ENCODE measurements at places on chromosomes 2 and 18.

- DNase-seq, result no peak
Observed at GRCh38 chr18:23640052-23640451, 22.7 kb downstream of the ANKRD29 start.

DNA sequence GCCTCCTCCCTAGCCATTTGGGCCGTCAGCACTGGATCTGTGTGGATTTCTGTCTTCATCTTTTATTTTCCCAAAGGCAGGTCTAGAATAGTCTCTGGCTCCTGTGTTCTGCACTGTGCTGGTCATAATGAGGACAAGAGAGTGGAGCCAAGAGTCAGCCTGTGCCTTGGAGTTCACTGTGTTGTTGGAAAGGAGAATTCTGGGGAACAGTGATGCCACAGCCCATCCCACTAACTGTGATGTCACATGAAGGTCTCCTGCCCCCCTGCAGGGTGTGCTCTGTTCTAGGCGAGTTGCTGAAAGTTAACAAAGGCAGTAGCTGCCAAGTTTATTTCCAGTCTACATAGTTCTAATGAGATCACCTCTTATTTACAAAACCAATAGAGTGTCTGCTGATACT, 248.5 kb downstream of the TPGS2 start:
- no peak for DNase-seq

DNA sequence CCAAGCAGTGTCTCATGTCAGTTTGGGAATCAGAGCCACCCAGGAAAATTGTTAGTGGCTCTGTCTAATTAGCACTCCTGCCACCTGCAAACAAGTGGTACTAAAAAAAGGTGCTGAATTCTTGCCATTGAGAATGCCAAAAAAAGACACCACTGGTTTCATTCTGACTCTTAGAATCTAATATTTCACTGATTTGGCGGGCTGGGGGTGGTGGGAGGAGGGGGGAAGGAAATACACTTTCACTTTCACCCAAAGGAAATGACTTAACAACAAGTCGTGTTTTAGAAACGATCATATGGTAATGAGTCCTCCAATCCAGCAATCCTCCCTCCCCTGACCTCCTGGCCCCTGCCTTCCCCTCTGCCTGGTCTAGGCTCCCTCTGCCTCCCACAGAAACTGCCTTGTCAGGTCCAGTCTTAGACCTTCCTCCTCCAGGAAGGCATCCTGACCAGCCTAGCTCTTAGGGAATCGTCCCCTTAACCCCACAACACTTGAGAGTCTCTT, 4.4 kb upstream of the KLHL29 start:
- no peak for DNase-seq

GRCh38 chr18:56997200-56997599, 149.7 kb upstream of the BOD1L2 start:
- DNase-seq, result no peak

DNA sequence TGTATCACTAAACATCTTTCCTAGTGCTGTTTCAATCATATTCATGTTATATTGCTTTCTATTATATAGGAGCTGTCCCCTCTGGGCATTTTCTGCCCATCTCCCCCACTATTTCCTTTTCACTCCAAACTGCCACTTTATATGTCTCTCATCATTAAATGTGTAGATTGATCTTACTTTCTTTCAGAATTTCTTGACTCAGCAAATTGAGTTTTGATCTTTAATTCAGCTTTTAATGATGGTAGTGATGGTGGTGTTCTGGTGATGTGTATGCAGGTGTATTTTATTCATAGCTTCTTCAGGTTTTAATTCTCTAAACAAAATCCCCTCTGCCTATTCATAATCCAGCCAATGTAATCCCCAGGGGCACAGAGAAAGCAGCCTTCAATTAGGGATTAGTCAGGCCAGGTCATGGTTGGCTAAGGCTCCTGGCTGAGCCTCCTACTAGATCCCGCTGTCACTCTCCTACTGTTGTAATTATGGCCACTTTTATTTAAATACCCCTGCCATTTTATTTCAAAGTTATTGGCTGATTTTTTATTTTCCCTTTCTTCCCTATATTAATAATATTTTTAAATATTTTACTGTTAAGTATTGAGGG, 325.4 kb downstream of the SPAG16 start:
- DNase-seq, result no peak

GRCh38 chr2:169265591-169265990, 96.7 kb downstream of the LRP2 start:
- no peak for DNase-seq

DNA sequence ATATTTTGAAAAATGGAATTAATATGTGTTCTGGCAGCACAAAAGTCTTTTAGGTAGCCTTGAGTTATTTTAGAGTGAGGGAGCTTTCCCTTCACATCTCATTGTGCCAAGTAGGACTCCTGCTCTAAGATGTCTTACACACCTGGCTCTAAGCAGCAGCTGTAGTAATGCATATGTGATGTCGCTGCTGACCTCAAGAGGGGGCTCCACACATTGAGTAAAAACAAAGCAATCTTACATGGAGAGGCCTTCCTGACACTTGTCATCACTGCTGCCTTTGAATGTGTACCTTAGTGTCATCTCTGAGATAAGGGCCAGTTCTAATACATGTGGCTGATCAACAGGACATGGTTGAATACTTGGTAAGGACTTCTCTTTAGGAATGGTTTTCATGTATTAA, 75.8 kb downstream of the ACTR3 start:
- no peak for DNase-seq

GRCh38 chr18:60684843-60685513, 312.4 kb upstream of the MC4R start:
- DNase-seq, result no peak

GRCh38 chr2:7665880-7666279, 748.7 kb downstream of the RNF144A start:
- no peak for DNase-seq

DNA sequence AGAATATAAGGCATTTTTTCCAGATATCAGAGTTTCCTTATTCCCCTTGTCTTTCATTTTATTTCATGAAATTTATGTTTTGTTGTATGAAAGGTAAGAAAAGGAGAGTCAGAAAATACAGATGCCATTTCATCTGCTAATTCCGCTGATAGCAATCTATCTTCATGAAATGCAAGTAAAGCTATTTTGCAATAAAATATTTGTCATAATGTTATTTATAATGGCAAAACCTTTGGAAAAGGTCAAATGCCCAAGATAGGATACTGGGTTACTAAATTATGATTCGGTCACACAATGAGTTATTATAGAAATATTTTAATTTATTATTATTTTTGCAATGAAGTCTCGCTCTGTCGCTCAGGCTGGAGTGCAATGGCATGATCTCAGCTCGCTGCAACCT, 124.2 kb downstream of the SPP2 start:
- DNase-seq, result no peak

DNA sequence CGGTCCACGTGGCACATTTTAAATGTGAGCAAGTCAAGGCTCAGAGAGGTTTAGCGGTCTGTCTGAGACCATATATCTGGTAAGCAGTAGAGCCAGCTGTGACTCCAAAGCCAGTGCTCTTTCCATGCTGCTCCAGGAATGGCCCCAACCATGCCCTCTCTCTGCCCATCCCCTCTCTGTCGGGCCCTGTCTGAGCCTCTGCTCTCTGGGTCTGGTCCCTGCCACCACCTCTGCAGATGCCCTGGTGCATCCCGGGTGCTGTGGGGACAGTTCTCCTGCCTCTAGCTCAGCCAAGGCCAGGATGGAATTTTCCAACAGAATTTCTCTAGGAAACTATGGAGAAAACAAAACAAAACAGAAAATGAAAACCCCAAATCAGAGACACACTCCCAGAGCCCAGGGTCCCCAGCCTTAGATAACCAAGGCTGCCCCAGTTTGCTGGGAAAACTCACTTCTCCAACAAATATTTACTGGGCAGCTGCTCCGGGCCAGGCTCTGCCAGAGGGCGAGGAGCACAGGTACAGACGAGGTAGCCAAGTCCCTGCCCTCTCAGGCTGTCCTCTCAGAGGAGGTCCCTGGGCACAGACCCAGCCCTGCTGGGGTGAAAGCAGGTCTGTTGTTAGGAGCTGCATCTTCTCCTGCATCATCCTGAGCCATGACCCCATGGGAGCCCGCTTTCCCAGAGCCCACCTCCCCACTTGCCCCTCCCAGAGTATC, 9.2 kb downstream of the ADRA2B start:
- no peak for DNase-seq

GRCh38 chr2:15570104-15570503, 9.0 kb upstream of the NBAS start:
- no peak for DNase-seq

DNA sequence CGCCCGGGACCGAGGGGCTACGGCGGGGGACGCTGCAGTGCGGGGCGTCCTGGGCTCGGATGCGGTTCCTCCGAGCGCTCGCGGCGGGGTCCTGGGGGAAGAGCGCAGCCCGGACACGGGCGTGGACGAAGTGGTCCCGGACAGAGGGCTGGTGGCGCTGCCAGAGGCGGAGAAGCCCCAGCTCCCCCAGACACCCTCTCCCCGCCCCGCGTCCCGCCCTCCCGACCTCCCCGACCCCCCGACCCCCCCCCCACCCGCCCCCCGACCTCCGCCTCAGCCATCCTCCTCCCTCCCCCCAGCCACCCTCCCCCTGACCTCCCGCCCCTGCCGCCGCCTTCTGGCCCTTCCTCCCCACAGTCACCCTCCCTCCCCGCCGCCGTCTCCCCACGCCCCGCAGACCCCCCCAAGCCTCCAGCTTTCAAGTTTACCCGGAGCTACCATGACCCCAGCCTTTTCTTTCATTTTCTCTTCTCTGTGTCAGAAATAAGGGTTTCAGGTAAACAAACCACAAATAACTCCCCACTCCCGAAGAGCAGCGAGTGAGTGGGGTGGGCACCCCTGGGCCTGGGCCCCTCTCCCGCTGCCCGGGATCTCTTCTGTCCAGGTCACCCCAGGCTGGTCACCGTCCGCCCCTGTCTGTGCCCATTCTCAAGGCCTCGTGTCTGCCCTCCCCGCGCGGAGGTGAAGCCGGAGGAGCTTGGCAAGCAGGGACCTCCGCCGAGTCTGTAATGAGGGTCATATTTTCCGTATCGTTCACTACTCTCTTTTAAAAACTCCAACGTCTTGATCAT, 5.1 kb downstream of the NFATC1 start:
- no peak for DNase-seq

DNA sequence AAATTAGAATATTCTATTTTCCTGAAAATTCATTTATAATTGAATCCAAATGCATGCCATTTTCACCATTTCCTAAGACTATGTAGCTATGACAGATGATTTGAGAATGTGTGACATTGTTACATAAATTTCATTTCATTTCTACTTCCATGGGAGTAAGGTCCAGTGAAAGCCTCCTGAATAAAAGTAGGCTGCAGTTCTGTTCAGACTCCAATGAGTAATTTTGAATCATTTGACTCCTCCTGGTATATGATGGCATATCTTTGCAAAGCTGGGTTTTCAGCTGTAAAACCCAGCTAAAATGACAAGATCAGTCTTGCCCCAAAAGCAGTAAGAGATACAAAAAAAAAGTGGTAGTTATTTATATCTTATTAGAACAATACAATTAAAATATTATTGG, 101.0 kb upstream of the DNAJC10 start:
- no peak for DNase-seq

- no peak for DNase-seq
Observed at GRCh38 chr2:232568161-232568560, 17.7 kb downstream of the EIF4E2 start.

DNA sequence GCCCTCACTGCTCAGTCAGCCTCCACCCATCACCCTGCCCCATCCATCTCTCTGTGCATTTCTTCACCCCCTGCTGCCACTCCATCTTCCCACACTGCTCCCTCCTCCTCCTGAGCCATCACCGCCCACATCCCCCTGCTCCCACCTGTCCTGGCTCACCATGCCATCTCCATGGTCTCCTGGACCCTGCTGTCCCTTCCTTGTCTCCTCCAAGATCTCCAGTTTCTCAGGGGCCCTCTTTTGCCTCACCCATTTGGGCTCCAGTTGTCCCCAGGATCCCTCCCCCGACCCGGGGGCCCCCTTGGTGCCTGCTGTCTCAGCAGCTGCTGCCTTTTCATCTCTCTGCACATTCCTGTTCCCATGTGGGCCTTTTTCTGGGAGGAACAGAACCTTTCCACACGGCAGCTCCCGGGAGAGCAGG, 10.6 kb downstream of the SPEG start:
- DNase-seq, result no peak

DNA sequence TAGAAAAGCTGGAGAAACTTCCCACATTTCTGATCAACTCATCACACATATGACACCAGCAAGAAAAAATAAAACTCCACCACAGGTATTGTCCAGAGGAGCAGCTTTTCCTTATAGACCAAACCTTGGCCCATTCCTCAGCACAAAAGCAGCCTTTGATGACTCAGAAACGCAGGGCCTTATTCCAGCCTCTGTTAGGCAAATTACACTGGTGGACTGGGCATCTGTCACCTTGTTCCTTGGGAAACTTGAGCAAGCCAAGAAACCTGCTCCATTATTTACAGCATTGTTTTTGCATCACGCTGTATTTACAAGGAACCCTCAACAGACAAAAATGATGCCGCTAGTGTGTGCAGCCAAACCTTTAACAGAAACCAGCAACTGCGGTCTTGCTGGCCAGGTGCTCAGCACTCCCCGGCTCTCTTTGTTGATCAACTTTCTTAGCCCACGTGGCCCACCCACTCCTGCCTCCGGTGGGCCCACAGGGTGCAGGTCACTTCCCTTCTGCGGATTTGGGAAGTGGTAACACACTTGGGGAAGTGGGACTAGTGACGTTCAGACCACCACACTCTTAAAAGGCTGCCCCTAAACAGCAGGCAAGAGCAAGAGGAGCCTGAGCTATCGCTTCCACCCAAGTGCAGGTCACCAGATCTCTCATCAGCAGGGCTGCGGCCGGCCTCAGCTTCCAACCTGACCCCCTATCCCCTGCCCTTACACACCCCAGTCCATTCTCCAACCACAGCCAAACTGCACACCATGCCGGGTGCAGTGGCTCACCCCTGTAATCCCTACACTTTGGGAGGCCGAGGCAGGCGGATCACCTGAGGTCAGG, 1.5 kb downstream of the AP1S3 start:
- DNase-seq, result no peak

DNA sequence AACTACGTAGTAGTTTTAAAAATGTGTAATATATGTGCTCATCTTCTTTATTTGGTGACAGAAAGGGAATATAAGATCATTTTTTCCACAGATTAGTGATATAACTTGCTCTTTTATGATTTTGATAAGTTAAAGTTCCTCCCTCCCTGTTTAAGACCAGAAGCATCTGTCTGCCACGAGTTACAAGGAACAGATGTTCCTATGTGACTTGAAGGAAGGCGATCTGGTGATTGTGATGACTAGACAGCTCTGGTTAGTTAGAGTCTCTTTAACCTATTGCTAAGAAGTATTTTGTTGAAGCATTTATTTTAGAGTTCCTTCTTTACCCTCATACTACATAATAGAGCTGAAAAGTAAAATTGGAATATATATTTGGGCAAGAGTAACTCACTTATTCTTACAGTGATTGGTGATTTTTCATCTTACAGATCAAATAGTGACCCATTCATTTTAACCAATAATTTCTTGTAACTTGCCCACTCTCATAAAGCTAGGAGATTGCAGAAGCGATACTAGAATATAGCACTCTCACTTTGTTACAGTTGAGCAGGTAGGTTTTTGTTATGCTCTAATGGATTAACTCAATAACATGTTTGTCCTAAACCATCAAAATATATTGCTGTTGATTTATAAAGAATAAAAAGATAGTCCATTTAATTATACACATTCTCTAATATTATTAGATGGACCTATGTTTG, 218.7 kb downstream of the SLC4A10 start:
- no peak for DNase-seq

GRCh38 chr2:110800611-110801402, 68.4 kb downstream of the ACOXL start:
- no peak for DNase-seq

GRCh38 chr2:44944102-44944951, 2.8 kb downstream of the SIX3 start:
- no peak for DNase-seq

GRCh38 chr18:22221350-22221749, 52.0 kb downstream of the GATA6 start:
- no peak for DNase-seq

- no peak for DNase-seq
Observed at GRCh38 chr18:66196805-66197204, 407.1 kb downstream of the CDH19 start.

Measured in stimulated activated CD8-positive, alpha-beta memory T cell treated with anti-CD3 and anti-CD28 coated beads, Interleukin-7, amount 100 ng/mL, for 1 hour (primary cell).